Pericardium fibroblast (primary cell): ENCODE measurements at places on chromosomes 3 and 15. TPM values are rescaled to one million over a fixed set of nuclear protein-coding genes. Genes with fewer than 3 reads are reported as not detected.

The AHSG gene
- not detected in 2 replicates for total RNA-seq

The IQCB1 gene
- 13.3 and 14.1 TPM in 2 replicates for total RNA-seq

The OR5K2 gene
- total RNA-seq, result not detected in 2 replicates

The CIDEC gene
- total RNA-seq, result 8.2 and 92.0 TPM in 2 replicates

The ASB7 gene
- 6.6 and 12.1 TPM in 2 replicates for total RNA-seq

The PARP15 gene
- not detected in 2 replicates for total RNA-seq

The ARL14 gene
- not detected in 2 replicates for total RNA-seq
